ENCODE measurements at places on chromosomes 6 and 20.

DNA sequence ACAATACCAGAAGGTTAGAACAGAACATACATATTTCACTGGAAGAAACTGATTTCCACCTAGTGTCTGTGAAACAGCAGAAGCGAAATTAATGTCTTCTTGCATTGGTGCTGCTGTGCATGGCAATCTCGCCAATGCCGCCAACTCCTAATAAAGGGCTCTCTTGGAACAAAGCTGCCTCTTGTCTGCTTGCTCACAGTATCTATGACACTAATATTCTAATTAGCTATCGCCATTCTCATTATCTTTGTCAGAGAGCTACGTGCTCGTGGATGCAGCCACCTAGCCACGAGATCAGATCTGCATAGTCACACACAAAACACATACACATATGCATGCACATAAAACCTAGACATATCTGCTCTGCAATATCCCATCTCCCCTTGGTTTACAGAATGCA, 145.9 kb upstream of the OLIG3 start:
- ATAC-seq = no peak

DNA sequence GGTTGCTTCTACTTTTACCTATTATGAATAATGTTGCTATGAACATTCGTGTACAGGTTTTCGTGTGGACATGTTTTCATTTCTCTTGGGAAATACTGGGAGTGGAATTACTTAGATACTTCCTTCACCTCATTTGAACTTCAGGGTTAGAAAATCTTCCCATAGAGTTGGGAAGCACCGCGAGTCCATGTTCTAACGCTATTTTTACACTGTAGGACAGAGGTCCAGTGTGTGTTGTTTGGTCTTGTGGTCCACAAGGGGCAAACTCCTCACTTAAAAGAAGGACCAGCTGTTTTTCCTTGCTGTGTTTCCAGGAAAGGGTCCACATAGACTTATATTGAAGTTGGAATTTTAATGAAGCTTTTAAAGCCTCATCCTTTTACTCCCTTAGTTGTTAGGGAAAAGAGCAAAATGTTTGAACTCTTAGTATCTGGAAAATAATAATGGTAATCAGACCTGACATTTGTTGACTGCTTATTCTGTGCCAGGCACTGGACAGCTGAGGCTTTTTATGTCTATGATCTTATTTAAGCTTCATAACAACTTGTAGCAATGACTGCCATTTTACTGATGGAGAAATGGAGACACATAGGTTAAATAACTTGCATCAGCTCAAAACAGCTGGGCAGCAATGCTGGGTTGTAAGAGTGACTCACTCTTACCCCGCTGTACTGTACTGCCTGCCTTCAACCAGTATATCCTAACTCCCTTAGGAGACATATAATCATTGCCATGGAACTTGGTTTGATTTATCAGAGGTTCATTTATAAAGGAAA, 52.0 kb downstream of the CDC5L start:
- peak; percentile 73 for ATAC-seq

DNA sequence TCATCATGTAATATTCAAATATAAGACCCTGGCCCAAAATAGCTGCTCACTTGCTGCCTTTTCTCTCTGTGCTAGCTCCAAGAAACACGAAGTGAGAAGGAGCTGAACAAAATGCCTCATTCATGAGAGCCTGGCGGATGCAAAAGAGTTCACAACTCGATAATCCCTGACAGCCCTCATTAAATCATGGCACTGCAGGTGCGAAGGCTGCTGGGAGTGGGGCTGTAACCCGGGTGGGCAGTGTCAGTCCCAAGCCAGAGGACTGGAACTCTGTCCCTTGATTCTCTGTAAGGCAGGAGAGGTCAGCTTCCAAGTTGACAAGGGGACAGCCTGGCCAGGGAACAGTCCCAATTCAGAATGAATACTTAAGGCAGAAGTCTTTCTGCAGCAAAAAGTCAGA, 318.5 kb downstream of the CDC5L start:
- ATAC-seq = no peak

DNA sequence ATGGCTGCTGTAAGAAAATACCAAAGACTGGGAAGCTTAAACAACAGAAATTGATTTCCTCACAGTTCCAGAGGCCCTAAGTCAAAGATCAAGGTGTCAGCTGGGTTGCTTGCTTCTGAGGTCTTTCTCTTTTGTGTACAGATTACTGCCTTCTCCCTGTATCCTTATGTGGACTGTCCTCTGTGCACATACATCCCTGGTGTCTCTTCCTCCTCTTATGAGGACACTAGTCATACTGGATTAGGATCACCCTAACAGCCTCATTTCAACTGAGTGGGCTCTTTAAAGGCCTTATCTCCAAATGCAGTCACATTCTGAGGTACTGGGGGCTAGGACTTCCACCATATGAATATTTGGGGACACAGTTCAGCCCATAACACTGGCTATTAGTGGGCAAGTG, 130.0 kb upstream of the DTNBP1 start:
- no peak for ATAC-seq

DNA sequence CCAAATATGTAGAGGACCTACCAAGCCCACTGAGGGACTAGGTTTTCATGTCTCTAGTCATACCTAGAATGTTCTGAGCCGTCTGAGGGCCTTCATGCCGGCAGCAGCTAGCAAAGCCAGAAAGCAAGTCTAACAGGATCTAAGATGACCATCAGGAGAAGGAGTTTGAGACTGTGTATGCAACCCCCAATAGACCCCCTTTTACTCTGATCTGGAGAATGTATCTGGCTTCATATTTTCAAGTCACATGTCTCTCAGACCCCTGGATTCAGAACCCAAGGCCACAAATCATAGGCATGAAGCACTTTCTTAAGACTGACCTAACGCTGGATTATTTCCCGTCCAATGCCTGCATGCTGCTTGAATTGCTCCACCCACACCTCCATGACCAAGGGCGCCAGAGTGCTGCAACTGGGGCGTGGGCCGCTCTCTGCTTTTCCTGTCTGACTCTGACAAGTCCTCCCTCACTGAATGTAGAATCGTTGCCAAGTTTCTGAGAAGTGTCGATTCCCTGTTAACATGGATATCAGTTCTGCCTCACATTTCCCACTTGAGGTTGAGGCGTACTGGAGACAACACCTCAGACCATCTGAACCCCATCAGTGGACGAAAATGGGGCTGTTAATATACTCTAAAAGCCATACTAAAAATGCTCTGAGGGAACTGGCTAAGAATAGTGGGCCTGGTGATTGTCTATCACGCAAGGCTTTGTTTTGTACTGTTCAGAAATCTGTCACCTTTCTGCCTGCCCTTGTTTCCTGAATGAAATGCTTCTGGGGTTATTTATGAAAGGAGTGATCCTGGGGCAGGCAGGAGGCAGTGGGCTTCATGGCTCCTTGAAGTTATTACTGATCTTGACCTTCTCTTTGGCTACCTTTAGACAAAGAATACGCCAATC, 23.9 kb upstream of the ASXL1 start:
- peak; percentile 56 for ATAC-seq

DNA sequence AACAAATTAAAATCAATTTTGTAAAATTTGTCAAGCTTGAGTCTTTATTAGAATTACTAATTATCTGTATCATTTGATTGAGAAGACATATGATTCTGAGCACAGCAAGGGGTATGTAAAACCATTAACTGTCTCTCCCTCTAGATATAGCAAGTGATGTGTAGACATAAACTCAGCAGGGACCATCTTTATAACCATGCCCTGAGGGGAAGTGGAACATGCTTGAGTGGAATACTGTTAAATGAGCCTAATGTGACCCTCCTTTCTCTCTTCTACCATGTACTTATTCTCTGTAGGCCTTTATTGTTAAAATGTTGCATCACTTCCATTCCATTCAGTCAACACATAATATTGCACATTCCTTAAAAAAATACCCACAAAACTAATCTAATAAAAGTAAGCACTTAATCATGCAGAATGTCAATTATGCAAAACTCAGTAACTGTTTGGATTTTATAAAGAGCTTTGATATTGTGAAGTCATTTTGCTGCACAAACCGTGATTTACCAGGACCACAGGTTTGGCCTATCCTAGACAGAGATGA, 896.6 kb upstream of the MANEA start:
- no peak for ATAC-seq

GRCh38 chr20:32823078-32823477, 3.3 kb downstream of the MAPRE1 start:
- no peak for ATAC-seq

- ATAC-seq = peak; percentile 34
Measured at GRCh38 chr20:63538204-63539091, 1.3 kb upstream of the PTK6 start.

- ATAC-seq = no peak
Measured at GRCh38 chr6:43858161-43859153, 88.4 kb downstream of the VEGFA start.

DNA sequence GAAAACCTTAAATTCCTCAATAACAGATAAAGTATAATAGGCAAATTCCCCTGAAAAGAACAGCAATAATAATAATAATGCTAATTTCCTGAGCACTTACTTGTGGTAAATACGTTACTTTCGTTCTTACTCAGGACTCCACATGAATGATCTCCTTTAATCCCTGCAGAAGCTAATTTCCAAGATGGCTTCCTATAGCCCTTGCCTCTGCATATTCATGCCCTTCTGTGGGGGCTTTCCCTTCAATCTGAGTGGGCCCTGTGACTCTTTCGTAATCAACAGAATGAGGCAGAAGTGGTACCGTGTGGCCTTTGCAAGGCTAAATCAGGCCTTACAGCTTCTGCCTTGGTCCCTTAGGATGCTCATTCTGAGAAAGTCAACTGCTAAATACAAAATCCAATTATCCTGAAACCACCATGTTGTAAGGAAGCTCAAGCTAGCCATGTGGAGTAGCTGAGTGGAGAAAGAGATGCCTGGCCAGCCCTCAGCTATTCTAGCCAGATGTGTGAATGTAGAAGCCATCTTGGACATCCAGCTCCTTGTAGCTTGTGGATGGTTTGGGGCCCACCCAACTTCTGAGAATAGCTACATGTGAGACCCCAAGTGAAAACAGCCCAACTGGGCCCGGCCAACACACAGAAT, 50.5 kb downstream of the MCUR1 start:
- ATAC-seq = no peak

DNA sequence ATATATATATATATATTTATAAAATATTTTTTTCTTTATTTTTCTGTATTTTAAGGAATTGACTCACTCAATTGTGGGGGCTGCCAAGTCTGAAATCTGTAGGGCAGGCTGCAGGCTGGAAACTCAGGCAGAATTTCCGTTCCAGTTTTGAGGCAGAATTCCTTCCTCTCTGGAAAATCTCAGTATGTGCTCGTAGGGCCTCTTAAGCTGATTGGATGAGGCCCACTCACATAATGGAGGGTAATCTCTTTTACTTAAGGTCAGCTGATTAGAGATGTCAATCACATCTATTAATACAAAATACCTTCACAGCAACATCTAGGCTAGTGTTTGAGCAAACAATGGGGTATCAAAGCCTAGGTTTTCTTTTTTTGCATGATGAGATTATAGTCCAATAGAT, 244.7 kb upstream of the RNF24 start:
- ATAC-seq = no peak

GRCh38 chr6:129212081-129212480, 329.1 kb downstream of the LAMA2 start:
- ATAC-seq = no peak

- ATAC-seq = no peak
Measured at GRCh38 chr6:166877906-166878305, 78.4 kb downstream of the RNASET2 start.

- peak; percentile 72 for ATAC-seq
Measured at GRCh38 chr20:44728801-44729443, 13.8 kb downstream of the CCN5 start.

DNA sequence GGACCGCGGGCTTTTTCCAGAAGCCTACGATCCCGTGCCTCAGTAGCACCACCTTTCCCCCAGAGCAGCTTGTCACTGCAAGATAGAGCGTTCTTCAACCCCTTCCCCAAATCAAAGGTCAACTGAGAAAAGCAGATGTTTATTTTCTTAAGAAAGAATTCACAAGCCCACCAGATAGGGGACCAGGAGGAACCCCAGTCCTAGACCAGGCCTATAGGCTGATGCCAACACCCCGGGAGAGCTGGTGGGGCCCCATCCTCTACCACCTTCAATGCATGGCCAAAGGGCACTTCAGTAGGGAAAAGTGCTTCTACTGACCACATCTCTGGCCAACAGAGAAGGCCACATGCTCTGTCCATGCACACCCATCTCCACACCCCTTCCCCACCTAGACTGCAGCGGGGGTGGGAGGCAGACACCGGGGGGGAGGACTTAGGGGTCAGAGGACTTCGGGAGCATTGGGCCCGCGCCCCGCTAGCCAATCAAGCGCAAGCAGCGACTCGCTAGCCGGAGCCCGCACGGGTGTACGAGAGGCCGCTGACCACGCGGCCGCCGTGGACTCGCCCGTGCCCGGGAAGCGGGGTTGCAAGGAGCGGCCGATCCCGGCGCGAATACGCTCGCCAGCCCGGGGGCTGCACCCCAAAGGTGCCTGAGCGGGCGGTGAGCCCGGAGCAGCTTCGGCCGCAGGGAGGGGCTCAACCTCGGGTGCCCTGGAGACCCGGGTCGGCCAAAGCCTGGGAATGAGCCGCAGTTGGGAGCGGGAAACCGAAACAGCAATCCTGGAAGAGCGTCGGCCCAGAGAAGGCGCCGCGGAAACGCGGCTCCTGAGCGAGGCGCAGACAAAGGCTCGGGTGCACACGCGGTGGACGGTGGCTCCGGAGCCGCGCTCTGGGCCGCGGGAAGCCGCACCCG, 2.8 kb downstream of the PDE10A start:
- peak; percentile 42 for ATAC-seq

- ATAC-seq = no peak
Measured at GRCh38 chr20:56088375-56088774, 83.1 kb upstream of the CBLN4 start.

GRCh38 chr6:68139130-68139529, 496.0 kb upstream of the ADGRB3 start:
- no peak for ATAC-seq

DNA sequence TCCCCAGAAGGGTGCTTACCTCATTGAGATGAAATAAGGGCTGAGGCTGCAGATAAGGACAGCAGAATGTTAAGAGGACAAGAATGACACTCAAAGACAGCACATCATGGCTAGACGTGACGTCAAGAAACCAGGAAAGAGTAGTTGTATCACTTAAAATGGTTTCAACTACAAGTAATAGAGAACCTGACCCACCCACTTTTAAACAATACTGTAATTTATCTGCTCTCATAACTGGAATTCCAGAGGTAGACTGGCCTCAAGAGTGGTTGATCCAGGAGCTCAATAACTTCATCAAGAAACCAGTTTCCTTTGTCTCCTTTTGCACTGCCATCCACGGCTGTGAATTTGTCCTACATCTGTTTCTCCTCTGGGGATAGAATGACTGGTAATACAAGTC, 187.1 kb downstream of the EYA4 start:
- ATAC-seq = no peak

- no peak for ATAC-seq
Measured at GRCh38 chr6:155882527-155883333, 427.1 kb upstream of the NOX3 start.
